ENCODE measurements at places on chromosomes 16 and 17.

- DNase-seq, result no peak
These were observed 51.5 kb upstream of the RCVRN start for GRCh38 chr17:9956474-9957131.

- no peak for DNase-seq
These were observed 9.3 kb downstream of the FBXO31 start for GRCh38 chr16:87374313-87374712.

DNA sequence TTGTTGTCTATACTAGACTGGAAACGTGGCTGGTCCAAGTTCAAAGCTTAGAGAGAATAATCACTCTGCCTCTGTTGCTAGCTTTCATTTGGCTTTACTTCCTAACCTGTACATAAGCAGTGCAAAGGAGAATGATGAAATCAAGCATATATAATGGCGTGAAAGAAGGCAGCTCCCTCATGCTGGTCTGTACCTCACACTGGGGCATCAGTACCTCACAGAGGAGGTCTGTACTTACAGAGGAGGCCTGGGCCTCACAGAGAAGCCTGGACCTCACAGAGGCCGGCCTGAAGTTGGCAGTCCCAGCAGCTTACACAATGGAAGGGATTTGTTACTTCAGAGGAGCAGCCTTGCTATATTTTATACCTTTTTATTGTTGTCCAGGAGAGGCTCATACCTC is 53.3 kb upstream of the MSI2 start:
- DNase-seq, result no peak

- peak; percentile 53 for DNase-seq
These were observed 55.0 kb downstream of the SNTB2 start for GRCh38 chr16:69241926-69242325.

DNA sequence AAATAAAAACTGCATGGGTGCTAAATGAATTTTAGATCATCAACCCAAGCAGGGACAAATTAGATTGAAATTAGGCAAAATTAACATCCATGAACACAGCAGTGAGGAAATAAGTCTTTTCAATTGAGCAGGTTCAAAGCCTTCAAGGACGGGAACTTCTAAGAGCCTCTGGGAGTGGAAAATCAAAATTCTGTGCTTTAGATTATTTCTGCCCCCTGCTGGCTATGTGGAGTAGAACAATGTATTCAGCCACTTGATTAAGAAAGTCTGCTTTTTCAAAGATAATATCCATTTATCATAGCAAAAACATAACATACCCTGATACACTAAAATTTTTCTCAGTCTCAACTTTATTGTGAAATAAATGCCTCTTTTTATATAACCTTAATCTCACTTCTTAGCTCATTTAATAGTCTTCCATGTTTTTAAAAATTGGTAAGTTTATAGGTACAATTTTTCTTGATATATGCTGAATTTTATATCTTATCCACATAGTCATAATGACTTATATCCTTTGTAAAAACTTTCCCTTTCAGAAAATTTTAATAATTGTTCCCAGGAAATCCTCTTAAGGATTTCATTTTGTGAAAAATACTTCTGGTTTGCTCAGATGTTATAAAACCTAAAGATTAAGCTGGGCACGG is 28.1 kb upstream of the NOL11 start:
- DNase-seq, result peak; percentile 56

- no peak for DNase-seq
These were observed 25.4 kb downstream of the CDRT15 start for GRCh38 chr17:14211246-14211645.

DNA sequence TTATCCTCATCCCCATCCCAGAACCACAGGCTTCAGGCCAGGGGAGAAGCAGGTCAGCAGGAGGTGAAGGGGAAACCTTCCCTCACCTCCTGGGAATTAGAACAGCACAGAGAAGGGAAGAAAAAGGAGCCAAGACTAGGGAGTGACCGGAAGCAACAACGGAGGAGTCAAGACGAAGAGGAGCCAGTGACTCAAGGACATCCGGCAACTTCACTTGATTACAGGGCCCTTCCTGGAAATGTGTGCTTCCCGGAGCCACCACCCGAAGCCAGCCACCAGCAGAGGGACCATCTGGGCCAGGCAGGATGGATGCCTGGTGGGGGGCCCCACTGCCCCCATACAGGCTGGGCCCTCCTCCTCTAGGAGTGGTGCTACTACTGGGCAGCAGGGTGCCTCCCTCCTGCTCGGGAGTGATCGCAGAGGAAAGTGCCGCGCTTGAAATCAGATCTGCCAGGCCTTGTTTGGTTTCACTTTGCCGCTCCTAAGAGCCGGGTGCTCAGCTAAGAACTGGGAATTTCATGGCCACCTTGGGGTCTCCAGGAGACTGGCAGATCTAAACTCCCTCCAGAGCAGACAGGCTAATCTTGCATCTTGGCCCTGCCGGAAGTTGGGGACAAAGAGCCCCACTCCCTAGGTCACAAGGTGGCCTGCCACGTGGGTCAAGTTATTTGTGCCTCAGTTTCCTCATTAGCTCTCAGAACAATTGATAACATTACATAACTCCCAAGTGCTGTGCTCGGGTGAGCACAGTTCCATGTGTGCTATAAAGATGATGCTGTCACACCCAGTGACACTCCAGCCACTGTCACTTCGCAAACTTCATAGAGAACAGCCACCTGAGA is 6.6 kb downstream of the CDC42EP4 start:
- peak; percentile 86 for DNase-seq

- DNase-seq, result no peak
These were observed 6.2 kb upstream of the CYLD start for GRCh38 chr16:50735629-50736122.

DNA sequence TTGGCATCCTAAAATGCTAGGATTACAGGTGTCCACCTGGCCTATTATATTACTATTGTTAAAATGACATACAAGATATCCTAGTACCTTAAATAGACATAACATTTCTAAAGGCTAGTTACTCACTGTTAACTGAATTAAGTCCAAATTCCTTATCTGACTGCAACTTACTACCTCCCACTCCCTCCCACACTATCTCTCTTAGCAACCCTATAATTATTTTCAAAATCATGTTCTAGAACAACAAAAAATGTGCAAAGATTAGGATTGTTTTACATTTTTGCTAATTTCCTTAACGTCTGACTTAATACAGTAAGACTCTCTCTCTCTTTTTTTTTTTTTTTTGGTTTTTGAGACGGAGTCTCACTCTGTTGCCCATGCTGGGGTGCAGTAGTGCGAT is 2.2 kb upstream of the ATF7IP2 start:
- no peak for DNase-seq

DNA sequence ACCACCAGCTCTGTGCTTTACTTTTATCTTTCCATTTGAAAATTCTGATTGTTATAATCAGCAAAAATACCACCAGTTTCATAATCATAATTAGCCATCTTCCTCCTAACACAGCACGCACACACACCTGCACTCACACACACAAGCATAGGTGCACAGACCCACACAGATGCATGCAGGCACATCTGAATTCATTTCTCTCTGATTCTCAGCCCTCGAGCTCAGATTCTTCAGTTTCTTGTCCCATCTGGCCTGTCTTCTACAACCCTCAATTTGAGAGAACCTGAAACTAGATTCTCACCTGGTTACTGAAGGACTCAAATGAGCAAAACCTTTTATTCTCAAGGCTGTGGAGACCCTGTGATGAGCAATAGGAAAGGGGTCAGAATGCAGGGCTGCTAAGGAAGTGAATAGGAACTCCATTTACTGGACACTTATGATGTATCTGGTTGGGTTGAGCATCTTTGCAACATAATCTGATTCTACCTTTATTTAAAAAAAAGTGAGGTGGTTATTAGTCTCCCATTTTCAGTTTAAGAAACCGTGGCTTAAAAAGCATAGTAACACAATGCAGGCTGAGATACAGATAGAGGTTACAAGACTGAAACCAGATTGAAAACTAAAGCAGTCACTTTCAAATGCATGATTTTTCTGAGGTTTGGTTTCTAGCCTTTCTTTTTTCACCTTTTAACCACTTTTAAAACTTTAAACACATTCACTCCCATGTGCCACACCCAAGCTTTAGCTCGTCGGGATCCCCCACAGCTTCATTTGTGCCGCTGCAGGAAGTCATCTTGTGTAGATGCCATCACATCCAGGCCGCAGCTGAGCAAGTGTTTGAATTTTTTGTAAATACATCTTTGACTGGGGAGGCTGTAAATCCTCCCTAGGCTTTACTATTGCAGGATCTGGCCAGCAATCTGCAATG is 9.4 kb downstream of the KRT33A start:
- DNase-seq, result no peak

- DNase-seq, result peak; percentile 100
These were observed at the start of gene CD2BP2 for GRCh38 chr16:30355144-30355953. CD2BP2 (minus strand) TSS chr16:30355308; CDS start chr16:30354681, 627 bp downstream.

GRCh38 chr16:20879175-20880040 is 20.8 kb downstream of the DCUN1D3 start:
- peak; percentile 66 for DNase-seq

DNA sequence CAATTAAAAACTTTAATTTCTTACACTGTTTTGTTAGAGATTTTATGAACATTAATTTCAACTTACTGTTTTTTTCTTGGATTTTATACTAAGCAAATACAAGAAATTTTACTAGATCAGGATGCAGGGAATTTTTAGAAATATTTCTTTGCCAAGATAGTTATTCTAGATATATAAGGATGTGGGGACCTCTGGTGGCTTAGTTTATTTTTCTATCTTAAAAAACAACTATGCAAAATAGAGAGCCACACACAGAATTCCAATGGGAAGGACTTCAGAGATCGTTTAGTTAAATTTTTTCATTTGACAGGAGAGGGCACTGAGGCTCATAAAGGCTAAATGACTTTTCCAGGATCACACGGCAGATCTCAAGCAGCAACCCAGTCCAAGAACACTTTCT is 23.0 kb upstream of the CAPNS2 start:
- DNase-seq, result peak; percentile 52

DNA sequence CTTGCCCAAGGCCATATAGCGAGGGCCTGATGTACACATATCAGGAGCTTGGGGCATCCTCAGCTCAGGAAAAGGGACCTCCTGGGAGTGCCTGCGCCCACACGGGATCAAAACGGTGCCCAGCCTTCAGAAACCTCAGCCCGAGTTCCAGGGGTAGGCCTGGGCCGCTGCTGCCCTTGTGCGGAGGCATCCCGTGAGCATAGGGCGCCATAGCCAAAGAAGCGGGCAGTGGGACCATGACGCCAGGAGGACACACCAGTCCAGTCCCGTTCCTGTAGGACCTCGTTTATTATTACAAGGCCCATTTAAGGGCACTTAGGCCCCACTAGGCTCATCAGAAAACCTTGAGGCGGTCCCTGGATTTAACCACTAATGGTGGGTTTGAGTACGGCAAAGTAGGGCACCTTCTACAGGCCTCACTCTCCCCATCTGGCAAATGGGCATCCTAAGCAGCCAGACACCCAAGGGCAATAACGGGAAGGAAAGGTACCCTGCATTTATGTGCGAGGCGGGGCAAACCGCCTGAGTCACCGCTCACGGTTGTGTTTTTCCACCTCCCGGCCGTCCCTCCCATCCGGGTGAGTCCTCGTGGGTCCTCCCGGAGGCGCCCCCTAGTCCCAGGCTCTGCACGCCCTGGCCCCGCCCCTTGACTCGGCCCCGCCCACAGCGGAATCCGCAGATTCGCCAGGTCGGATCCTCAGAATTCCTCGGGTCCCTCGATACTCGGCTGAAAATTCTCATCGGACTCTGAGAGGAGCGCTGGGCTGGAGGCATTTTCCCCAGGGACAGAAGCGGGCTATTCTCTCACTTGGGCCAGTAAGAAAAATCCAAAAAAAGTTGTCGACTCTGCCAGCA is 726 bp upstream of the SETD1A start:
- DNase-seq, result peak; percentile 82

DNA sequence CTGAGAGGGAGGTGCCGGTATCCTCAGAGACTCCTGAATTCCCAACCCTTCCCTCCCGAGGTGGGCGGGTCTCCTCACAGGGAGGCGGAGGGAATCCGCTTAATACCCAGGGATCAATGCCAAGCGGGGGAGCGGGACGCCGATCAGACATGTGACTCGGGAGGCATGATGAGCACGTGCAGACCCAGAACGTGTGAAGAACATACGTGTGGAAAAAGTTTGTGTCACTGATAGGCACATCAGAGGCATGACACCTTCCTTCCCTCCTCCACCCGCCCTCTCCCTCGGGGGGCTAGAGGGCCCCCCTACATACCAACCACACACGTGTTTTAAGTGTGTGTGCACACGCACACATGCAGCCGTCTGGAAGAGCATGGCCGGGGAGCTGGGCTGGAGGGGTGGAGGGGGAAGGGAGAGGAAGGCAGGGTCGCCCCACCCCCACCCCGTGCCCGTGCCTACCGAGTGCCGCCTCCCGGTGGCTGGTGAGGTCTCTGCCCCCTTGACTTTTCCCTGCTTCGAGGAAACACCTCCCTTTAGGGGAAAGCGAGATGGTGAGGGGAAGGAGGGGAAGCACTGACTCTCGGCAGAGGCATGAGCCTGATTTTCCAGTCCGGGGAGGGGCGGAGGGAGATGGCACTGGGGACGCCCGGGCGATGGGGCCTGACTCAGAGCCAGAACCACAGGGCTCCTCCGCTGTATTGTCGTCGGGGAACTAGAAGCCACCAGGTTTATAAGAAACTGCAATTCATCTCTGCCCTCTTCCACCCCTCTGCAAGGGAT is 12.1 kb upstream of the TBX21 start:
- DNase-seq, result no peak

DNA sequence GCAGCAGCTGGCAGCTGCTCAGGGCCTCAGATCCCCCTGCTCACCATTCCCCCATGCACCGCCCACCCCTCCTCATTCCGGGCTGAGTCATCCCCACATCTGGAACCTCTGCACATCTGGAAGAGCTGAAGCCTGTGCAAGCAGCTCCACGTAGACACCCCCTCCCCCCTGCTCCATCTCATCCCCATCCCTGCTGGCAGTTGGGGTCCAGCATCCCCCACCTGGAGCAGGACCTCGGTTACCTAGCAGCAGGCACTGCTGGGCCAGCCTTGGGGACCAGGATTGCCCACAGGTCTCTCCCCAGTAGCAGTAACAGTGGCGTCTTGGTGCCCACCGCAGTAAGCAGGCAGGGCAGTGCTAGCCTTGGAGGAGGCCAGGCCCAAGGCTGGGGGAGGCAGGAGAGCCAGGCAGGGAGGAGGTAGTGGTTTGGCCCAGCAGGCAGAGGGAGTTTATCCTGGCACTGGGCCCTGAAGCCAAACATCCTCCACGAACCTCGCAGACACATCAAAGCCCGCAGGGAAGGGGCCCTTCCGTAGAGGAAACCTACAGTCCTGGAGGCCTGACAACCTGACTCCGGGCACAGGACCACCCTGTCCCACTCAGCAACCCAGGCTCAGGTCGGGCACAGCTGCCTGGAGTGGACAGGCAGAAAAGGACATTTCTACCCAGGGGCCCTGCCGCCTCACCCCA is 7.7 kb upstream of the TMEM92 start:
- DNase-seq, result peak; percentile 69

GRCh38 chr16:84665843-84666242 is 17.5 kb downstream of the KLHL36 start:
- DNase-seq, result no peak
